ENCODE measurements at places on chromosomes 5 and 9.

DNA sequence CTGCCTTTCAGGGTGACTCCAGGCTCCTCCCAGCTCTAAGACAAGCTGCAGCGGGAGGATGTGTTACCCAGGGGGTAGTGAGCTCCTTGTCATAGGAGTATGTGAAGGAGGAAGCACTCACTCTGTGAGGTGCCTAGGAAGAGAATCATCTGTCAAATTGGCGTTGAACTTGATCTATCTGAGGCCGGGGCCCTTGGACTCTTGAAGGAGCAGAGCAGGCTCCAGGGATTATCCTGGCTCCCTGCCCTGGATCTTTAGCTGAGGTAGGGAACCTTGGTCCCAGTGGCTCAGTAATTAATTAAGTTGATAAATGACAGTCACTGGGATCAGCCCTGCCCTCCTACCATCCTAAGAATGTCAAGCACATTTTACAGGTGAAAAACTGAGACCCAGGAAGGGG, 15.5 kb downstream of the ADGRD2 start:
- DNase-seq = no peak

DNA sequence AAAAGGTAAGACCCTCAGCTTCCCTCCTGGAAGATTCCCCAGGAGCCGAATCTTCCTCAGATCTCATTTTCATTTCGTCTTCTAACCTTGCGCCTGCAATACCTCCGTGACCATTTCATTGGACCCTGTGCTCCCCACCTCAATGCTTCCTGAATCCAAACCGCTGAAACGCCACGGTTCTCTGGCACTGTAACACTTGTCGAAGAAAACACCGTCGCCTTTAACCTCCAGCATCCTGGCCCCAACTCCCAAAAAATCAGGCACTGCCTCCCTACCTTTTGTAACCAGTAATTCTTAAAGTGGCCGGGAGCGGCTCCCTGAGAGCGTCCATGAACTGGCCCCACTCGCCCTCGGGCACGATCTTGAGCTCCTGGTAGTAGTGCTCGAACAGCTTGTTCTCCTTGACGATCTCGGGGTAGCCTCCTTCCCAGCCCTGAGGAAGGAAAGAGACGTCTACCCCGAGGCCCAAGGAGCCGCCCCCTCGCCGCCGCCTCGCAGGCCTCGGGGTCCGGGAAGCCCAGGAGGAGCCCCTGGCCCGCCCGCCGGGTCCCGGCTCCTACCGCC, 438 bp downstream of the NSUN2 start:
- no peak for DNase-seq

GRCh38 chr9:88645172-88645878, 110.3 kb downstream of the NXNL2 start:
- no peak for DNase-seq

- DNase-seq = no peak
Measured at GRCh38 chr5:37811866-37812265, 28.0 kb downstream of the GDNF start.

- DNase-seq = no peak
Measured at GRCh38 chr9:5361326-5362010, 21.8 kb upstream of the RLN1 start.

DNA sequence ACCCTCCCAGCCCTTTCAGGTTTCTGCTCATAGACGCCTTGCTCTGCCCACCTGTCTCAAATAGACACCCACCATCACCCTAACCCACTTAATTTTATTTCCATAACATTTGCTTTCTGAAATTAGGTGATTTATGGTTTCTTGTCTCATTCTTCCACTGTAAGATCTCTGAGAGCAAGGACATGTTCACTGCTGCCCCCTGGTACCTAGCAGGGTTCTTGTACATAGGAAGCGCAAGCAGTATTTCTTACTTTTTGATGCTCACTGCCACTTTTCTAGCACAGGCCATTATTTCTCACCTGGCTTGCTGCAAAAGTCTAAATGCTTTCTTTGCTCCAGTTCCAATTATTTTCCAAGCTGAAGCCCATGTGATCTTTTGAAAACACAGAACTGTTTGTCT, 16.8 kb downstream of the C9orf57 start:
- DNase-seq = no peak

- DNase-seq = no peak
Measured at GRCh38 chr5:73339051-73339575, 109.5 kb downstream of the FOXD1 start.

GRCh38 chr9:93517331-93517730, 59.1 kb upstream of the PHF2 start:
- no peak for DNase-seq
